ENCODE measurements at places on chromosomes 6 and 20.

GRCh38 chr20:19603376-19603750 lies 154.7 kb upstream of the RIN2 start:
- DNase-seq = no peak

DNA sequence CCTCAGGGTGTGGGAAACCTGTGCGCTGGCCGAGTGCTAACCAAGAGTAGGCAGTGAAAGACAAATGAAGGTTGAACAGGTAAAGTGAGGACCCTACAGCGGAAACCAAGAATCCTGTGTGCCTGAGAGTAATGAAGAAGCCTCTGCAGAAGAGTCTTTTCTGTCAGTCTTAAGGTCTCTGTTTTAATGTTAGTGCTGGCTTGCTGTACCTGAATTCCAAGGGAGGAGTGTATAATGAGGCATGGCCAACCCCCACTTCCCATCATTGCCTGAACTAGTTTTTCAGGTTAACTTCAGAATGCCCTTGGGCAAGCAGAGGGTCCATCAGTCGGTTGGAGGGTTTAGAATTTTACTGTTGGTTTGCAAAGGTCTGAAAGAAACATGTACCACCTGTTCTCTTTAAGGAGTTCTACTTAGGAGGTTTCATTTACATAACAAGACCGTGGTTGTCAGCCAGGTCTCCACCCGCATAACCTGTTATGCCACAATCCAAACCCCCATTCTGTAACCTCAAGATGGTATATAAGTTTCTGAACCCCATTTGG lies 589 bp upstream of the PDCD2 start:
- no peak for DNase-seq

GRCh38 chr6:7216941-7217621 lies 95.9 kb downstream of the SSR1 start:
- no peak for DNase-seq

DNA sequence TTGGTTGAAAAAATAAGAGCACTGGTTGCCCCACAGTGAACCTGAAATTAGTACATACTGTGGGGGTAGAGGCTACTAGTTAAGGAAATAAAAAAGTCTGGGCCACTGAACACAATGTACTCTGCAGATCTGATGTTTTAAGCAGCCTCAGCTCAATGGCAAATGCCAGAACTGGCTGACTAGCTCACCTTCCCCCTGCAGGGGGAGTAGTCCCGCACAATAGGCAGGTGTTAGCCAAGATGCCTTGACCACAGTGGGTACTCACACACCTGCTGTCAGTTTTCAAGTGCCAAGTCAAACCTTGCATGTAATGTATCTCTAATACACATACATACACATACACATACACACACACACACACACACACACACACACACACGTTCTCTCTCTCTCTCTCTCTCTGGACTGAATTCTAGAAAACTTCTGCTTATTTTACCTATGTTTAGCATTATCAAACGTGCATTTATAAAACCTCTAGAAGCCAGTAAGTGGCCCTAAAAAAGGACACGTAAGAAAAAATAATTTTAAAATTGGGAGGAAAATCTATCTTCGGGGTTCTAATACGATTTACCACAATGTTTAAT lies 36.1 kb downstream of the GMDS start:
- no peak for DNase-seq

- DNase-seq = peak; percentile 15
Measured at GRCh38 chr6:2028457-2029038, 216.9 kb downstream of the GMDS start.

- DNase-seq = no peak
Measured at GRCh38 chr6:130693944-130694343, 133.3 kb upstream of the SMLR1 start.

DNA sequence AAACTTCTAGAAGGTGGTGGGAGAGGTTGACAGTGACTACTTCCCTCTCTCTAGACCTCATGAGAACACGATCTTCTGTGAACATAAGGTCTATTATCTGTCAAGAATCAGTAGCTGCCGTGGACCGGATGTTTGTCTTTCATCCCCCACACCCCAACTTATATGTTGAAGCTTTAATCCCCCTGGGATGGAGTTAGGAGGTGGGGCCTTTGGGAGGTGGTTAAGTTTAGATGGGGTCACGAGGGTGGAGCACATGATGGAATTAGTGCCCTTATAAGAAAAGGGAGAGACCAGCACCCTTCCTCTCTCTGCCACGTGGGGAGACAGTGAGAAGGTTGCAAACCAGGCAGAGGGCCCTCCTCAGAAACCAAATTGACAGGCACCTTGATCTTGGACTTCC lies 409.1 kb downstream of the QKI start:
- DNase-seq = no peak

DNA sequence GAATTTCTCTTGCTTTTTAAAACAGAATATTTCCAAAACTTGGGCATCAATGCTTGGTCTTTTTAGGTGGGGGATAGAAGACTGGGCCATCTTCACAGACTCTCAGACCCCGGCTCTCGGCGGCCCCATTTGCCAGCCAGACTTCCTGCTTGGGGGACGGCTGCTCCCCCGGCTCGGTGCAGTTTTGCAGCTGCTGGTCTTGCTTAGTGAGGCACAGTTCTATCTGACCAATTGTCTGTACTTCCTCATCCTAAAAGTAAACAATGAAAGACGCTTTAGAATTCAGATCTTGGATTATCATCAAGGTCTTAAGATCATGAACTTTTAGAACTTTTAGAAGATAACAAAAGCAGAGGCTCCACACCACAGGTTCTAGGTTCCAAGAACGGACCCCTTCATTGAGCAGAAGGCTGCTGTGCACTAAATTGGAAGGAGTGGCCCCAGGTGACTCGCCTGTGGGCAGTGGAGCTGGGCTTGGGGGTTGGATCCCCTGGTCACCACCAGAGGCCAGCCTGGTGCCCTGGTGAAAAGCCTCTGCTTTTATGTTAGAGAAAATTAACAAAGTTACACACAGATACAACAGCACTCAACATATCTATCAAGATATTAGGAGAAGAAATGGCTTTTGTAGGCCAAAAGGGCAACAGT lies 26.7 kb downstream of the RNASET2 start:
- DNase-seq = no peak

GRCh38 chr20:6665621-6666355 lies 101.7 kb upstream of the BMP2 start:
- DNase-seq = no peak

DNA sequence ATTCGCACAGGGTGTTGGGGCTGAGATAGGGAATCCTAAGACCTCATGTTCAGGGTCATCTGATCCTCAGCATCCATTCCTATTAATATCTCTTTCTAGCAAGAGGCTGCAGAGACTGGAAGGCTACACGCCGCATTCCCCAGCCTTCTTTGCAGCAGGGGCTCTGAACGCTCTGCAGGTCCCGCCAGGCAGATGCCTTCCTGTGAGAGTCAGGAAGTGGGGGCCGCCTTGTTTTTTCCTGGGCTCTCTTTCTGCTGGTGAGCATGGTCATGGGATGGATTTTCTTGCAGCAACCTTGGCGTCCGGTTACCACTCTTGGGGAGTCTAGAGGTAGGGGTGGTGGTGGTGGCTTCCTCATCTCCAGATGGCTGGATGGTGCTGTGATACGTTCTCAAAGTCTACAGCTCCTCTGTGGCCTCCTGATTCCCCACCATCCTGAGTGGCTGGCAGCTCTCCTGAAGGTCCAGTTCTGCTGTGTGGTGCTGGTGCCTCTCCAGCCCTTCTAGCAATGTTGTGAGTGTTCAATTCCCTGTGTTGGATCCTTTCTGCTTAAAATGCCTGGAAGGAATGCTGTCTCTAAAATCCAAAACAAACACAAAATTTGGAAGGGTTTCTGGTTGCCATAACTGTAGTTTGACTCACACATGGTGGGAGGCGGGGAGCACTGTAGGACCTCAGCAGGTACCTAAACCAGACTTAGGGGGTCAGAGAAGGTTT lies 111.9 kb downstream of the CEBPB start:
- no peak for DNase-seq

- no peak for DNase-seq
Measured at GRCh38 chr20:62931464-62931863, 5.2 kb upstream of the DIDO1 start.

DNA sequence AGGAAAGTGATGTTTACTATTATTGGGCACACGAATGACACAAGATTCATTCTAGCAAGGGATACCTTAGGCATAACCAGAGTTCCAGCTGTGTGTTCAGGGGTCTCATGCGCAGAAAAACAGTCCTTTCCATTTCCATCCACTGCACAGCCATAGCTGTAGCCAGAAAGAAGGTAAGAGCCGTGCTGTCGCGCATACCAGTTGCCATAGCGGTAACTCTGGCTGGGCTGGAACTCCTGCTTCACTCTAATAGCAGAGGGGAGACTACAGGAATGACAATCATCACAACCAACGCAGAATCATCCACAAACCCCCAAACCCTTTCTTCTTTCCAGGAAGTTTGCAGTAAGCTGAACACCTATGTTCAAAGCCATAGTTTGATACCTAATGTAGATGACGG lies 7.5 kb downstream of the C6orf52 start:
- no peak for DNase-seq

GRCh38 chr20:62387219-62387913 lies 463 bp downstream of the RPS21 start:
- DNase-seq = no peak

GRCh38 chr6:133245422-133245903 lies 4.3 kb downstream of the EYA4 start:
- DNase-seq = no peak

DNA sequence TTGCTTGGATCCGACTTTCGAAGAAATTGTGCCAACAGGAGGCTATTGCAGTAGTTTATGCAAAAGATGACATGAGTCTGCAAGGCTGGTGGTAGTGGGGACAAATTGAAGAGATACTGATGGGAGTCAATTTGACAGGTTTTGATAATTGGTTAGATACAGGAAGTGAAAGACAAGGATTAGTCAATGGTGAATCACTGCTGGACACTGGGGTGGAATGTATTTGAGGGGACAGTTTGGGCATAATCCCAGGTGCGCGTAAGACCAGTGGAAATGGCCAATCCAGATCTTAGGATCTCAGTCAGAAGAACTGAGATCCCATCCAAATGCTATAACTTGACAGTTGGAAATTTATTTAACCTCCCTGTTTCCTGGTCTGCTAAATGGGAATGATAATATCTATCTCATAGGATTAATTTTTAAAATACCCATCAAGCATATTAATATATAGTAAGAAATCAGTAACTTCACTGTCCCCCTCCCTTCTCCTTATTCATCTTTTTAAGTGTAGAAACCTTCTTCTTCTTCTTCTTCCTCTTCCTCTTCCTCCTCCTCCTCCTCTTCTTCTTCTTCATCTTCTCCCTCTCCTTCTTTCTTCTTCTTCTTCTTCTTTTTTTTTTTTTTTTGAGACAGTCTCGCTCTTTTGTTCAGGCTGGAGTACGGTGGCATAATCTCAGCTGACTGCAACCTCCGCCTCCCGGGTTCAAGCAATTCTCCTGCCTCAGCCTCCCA lies 30.9 kb upstream of the ERVFRD-1 start:
- DNase-seq = no peak

- no peak for DNase-seq
Measured at GRCh38 chr20:46111836-46112212, 6.3 kb upstream of the CD40 start.

- DNase-seq = no peak
Measured at GRCh38 chr6:158160932-158161539, 7.0 kb downstream of the SERAC1 start.

- peak; percentile 51 for DNase-seq
Measured at GRCh38 chr6:11766589-11767450, 11.8 kb downstream of the ADTRP start.

DNA sequence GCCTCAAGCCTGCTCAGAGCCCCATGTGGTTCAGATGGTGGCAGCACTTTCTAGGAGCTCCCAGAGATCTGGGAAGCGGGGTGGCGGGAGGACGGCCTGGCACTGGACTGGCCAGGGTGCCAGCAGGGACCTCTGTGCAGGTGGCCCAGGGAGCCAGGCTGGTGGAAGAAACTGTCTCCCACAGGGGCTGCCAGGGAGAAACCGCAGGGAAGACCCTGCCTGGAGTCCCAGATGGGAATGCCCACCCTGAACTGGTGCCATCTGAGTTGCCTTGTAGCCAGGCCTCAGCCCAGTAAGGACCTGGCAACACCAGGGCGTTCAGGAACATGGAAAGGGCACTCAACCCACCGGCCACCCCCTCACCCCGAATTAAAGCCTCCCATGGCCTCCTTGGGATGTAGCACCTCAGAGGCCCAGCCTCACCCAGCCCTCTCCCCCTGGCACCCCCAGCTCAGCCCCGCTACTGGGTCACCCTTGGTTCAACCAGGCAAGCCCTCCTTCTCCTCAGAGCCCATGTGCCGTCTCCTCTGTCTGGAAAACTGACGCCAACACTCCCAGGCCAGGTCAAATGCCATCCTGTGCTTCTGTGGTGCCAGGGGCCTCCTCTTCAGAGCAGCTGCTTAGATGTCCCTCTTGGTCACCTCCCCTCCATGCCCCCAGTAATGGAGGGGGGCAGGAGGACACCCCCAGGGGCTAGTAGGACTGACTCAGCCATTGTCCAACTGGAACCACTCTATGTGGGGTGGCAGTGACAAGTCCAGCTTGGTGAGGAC lies 5.9 kb upstream of the C20orf144 start:
- DNase-seq = no peak

DNA sequence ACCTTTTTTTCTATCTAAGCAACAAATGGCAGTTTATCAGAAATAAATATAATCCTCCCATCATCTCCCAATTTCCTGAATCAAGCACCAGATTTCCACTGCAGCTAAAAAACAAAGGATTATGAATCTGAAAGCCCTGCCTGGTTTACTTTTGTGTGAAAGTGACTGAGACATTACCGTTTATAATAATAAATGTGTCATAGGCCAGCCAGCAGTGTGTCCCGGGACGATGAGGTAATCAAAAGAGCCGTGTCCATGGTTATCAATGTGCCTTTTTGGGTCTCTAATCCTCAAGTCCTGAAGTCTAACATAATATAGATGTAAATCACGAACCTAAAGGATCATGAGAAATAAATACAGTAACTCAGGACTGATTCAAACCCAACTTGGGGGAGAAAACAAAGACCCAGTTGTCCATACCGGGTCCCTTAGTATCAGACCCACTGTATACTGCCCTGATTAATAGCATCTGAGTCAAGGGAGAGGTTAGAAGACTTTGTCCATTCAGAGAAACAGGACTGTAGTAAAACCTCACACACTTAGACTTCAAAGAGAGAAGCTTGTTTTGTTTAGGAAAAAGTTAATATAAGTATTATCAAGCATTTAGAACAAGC lies 149.1 kb downstream of the SASH1 start:
- DNase-seq = no peak

- no peak for DNase-seq
Measured at GRCh38 chr6:170122651-170123050, 168.2 kb downstream of the DLL1 start.

- no peak for DNase-seq
Measured at GRCh38 chr6:1574083-1574761, 35.5 kb upstream of the FOXC1 start.
